Heart left ventricle (tissue), 16 donors: ENCODE measurements at places on chromosomes 4 and X. TPM values are rescaled to one million over a fixed set of nuclear protein-coding genes. Genes with fewer than 3 reads are reported as not detected.

DNA sequence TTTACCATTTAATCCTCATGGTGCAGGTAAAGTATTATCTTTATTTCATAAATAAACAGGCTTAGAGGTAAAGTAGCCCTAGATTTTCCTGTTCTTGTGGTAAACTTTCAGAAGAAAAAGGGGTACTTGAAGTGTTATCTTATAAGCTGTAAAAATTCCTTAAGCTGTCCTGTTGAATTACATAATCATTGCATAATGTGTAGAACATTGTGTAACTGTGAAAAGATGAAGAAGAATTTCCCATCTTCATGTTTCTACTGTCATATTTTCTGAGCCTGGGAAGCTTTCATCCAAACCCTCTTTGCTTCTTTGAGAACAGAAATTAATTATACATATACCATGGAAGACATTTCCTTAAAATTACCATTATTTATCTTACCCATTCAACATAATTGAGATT lies 90.5 kb downstream of the ELOVL6 start:
- H3K4me1 ChIP-seq = no peaks in the 10 kb centered on the region
- DNase-seq = no peak
- H3K27me3 ChIP-seq = no peaks in the 10 kb centered on the region

- H3K27me3 ChIP-seq = no peaks in the 10 kb centered on the region
- no peak overlapping the region for H3K27ac ChIP-seq
- no peaks in the 10 kb centered on the region for H3K36me3 ChIP-seq
- DNase-seq = no peak
- no peak overlapping the region for H3K4me3 ChIP-seq
Measured at GRCh38 chrX:22105971-22106370, 73.8 kb downstream of the PHEX start.

The COQ2 gene
- total RNA-seq = 20.3 TPM

The FAM9C gene
- not detected for total RNA-seq

DNA sequence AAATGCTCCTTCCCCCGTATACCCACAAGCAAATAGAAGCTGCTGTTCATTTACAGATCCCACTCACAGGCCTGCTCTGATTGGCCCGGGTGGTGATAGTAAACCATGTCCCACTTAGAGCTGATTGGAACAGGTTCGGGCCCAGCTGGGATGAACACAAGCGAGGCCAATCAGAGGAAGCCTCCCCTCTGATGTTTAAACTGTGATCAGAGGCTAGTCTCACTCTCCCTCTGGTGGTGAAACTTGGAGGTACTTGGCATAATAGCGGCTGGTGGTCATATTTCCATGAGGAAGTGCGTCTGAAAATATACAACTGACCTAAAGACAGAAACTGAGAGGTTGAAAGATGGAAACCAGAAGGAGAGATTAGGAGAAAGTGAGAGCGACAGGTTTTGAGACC lies 51.5 kb upstream of the TRPC3 start:
- no peak overlapping the region for H3K27ac ChIP-seq
- H3K4me3 ChIP-seq = no peak overlapping the region
- DNase-seq = no peak
- no peaks in the 10 kb centered on the region for H3K36me3 ChIP-seq
- no peaks in the 10 kb centered on the region for H3K27me3 ChIP-seq
- no peaks in the 10 kb centered on the region for H3K4me1 ChIP-seq
